ENCODE measurements at places on chromosomes 2 and 18. TPM values are rescaled to one million over a fixed set of nuclear protein-coding genes. Genes with fewer than 3 reads are reported as not detected.

Gene UGT1A5
- not detected for polyA plus RNA-seq

Gene LOXL3
- 2.0 TPM for polyA plus RNA-seq

DNA sequence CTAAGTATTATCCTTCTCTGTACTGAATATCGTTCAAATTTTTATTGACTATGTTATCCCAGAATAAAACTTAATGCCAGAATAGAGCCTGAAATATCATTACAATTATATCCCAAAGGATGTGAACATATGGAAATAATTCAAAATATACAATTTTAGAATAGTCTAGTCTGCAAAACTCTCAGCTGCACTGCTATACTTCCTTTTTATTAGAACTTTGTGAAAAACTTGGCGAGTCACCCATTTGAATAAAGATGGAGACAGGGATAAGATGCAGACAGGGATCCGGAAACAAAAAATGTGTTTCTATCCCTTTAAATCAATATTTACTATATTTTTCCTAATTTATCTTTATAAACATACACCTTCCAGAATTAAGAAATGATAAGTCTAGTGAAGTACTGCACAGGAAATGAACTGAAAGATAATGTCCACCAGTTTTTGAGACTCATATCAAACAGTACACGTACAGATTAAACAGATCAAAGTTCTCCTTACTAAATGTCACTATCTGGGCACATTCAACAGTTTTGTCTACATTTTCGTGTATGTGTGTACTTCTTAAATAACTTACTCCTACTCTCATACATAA, 107.8 kb downstream of the MEP1B start:
- DNase-seq = no peak

DNA sequence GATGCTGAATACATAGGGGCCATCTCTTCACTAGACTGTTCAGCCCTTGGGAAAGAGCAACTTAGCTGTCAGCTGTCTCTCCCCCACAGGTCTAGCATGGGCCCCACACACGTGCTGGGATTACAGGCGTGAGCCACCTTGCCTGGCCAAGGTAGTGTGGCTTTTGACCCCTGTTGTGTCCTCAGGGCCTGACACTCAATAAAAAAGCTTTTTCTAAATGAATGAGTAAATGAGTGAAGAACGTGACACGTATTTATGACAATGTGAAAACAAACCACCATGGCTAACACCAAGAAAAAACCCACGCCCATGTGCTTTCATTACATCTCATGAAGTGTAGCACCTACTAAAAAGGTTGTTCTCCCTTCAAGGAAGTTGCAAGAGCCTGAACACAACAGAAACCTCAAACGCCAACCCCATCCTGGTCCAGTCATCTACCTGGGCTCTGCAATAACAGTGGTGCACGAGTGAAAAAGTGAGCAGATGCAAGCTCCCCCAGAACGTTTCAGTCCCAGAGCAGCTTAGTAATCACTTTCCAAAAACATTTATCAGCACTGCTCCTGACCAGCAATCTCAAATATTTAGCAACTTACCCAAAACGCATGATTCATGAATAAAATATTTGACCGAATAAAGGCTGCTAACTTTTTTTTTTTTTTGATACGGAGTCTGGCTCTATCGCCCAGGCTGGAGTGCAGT, 3.4 kb downstream of the WDFY1 start:
- DNase-seq = no peak
